ENCODE measurements at places on chromosomes 13 and 19.

DNA sequence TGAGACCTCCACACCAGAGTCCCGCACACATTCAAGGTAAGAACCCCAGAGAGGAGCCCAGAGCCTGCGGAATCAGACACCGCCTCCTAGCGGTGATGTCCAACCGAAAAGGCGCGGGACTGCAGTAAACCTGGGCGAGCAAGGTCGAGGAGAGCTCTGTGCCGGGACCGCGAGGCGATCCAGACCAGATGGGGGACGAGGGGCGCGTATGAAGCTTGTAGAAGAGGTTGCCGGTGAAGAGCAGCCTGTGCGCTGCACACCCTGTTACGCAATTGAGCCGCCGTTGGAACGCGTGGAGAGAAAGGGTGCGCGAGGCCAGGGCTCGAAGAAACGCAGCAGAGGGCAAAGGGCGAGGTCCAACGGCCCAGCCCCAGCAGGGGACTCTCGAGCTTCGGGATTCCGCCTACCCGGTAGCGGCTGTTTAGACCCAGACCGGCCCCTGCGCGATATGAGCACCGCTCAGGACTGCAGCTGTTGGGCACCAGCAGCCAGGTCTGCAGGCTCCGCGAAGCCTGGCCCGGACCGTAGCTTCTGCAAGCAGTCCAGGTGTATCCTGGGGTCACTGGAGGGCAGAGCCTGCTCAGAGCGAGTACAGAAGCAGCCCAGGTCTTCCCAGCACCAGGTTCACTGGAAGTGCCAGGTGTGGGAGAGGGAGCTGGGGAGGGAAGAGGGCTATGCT is 65.9 kb upstream of the ZNF599 start:
- no peak for DNase-seq

DNA sequence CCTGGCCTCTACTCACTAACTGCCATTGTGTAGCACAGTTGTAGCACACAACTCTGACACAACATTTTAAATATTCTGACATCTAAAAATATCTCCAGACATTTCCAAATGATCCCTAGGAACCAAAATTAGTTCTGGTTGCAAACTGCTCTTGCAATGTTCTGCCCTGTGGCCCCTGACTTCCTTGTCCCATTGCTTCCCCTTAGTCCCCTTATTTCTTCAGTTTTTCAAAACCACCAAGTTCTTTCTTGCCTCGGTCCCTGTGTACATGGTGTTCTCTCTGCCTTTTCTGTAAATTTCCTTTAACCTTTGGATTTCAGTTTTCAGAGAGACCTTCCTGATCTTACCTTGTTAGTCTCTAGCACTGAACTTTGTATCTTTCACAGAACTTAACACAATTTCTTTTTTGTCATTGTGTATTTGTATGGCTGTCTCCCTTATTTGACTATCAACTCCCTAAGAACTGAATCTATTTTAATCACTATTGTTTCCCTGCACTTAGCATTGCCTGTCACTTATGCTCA is 87.6 kb upstream of the MLNR start:
- no peak for DNase-seq

- DNase-seq = no peak
Measured at GRCh38 chr13:86606264-86606663, 807.0 kb upstream of the SLITRK6 start.

- DNase-seq = no peak
Measured at GRCh38 chr13:39641645-39642044, 13.8 kb upstream of the COG6 start.
